ENCODE measurements at places on chromosomes 6 and 20.

GRCh38 chr20:17783671-17784070, 83.9 kb downstream of the BANF2 start:
- DNase-seq, result no peak

GRCh38 chr20:46330072-46330763, 21.9 kb upstream of the CDH22 start:
- DNase-seq, result peak; percentile 43

GRCh38 chr6:67694127-67694526, 941.0 kb upstream of the ADGRB3 start:
- no peak for DNase-seq

- no peak for DNase-seq
Measured at GRCh38 chr20:10078403-10078802, 43.6 kb downstream of the ANKEF1 start.

DNA sequence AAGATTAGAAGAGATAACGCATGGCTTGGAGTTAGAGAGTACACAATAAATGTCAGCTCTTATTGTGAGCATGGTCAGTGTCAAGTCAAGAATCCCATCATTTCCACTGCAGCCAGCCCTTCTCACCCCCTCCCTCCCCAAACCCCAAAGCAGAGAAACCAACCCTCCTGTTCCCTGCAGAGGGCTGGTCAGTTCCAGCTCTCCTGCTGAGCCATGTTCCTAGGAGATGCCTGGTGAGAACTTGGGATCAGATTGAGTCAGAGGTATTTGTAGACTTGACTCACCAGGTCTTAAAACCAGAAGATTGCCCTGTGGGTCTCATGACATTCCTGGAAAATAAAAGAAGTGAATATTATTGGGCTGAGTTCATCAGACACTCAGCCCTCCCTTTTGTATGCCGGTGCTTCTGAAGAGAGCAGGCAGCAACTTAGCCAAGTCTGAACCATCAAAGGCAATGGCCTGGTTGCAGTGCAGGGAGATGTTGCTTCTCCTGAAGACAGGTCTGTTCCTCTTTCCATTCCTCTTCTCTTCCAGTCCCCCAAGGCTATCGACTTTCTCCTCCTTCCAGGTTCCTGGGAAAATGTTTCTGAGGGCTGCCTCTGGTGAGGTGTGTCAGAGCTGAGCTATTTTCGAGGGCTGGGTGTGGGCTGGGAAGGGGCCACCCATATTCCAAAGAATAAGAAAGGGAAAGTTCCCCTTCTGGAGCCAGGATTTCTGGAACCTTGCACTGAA, 278.2 kb upstream of the SUPT3H start:
- no peak for DNase-seq

DNA sequence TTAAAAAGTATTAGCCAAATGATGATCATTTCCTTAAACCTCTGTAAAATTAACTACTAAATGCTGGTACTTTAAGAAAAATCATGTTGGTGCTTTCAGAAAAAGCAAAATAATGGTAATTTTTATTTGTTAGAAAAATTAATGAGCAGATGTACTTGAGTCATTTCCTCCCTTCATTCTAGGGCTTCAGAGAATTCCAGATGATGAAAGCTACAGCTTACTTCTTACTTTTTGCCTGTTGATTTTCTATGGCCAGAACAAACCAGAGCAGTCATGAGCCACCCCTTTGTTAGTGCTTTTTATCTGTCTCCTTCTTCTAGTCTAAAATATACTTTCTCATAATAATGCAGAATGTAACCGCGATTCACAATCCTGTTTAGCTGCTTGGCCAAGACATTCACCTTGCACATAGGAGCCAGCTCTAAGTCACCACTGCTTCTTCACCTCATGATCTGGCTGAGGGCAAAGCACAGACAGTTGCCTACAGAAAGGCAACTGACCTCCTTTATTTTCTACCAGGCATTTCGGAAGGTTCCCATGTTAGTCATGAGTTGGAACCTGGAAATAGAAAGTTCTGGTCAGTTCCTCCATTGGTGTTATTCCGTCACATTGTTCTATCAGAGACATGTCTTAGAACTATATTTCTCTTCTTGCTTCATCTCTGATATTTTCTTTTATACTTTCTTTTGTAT, 43.5 kb upstream of the TINAG start:
- no peak for DNase-seq

- no peak for DNase-seq
Measured at GRCh38 chr6:89944826-89945407, 50.6 kb downstream of the GJA10 start.

- peak; percentile 68 for DNase-seq
Measured at GRCh38 chr6:26249957-26250697, 114.9 kb upstream of the BTN3A2 start.

DNA sequence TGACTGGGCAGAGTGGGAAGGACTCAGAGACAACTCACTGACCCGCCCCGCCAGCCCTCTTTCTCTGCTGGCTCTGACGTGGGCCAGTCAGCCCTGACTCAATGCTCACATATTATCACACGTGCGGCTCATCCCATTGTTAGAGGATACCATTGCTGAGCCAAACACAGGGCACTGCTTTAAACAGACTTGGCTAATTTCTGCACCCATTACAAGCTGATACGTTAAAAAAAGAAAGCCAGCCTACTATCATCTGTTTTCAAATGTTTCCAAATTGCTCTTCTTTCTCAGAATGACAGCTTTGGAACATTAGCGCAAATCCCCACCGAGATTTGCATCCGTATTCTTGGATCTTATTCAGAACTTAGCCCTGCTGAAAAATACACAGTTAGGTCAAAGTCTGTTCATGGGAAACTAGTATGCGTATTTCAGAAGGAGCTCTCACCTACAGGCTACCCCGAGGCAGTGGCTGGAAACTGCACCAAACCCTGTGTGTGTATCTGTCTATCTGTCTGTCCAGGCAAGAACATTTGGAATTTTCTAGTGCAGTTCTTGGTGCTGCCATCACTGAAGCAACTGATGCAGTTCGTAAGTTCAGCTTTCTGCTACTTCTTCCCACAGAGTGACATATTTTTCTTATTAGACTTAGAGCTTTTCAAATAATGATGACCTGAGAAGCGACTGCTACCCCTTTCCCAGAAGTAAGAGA, 32.8 kb downstream of the RAMACL start:
- DNase-seq, result no peak

DNA sequence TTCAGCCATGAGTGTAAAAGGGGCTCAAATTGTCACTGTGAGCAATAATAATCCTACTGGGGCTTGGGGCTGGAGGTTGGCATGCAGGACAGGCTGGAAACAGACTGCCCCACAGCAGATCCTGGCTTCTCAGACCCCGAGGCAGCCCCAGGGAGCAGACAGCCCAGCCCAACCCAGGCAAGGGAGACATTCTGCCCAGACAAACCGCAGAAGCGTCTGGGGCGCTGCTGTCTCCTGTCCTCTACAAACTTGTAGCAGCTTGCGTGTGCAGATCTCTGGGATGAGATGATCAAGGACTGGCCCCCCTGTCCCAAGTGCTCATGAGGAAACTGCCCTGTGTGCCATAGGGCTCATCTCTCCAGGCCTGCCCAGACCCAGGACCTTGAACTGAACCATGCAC, 84.6 kb downstream of the MAFB start:
- no peak for DNase-seq

- no peak for DNase-seq
Measured at GRCh38 chr20:57025261-57025660, 241.2 kb downstream of the BMP7 start.

DNA sequence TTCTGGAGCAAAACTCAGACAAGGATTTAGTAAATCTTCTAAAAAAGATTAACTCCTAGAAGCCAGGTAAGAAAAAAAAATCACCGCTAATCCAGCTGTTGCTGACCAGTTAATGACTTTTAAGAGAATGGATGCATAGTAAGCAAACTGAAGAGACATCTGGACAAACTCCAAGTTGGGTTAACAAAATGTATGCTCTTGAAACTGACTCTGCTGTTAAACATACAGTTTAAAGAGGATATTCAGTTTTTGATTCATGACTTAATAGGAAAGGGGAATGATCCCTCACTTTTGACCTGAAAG, 70.4 kb downstream of the PLAGL1 start:
- DNase-seq, result no peak

- no peak for DNase-seq
Measured at GRCh38 chr20:48684501-48685041, 143.2 kb downstream of the PREX1 start.

DNA sequence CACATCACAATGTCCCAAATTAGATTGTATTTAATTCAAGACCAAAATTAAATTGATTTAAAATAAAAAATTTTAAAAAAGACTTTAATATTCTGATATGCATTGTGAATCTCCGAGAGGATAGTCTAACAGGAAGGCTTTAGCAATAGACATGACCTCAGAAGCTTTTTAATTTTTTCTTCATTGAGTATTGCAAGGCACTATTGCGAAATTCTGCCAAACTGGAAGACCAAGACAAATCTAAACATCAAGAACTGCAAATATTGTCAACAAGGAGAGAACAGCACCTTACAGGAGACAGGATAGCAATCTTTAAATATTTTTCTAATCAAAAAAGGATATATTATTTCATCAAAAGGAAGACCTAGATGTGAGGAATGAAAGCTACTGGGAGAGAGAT, 56.9 kb downstream of the BMP5 start:
- DNase-seq, result no peak

DNA sequence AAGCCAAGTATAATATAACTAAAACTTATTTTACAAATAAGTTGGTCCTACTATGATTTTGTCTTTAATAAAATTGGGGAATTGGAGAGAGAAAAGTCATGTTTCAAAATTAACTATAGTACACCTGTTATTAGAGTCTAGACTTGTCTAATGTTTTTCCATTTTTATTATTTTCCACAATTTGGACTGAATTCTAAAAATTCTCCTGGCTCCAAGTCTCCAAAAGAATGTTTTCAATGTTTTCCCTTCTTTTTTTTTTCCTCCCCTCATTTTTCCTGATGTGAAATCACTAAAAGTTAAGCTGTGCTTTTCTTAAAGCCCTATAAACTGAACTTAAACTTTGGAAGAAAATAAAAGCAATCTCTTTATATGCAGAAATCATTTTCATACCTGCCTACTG, 11.3 kb downstream of the PTGIS start:
- no peak for DNase-seq

DNA sequence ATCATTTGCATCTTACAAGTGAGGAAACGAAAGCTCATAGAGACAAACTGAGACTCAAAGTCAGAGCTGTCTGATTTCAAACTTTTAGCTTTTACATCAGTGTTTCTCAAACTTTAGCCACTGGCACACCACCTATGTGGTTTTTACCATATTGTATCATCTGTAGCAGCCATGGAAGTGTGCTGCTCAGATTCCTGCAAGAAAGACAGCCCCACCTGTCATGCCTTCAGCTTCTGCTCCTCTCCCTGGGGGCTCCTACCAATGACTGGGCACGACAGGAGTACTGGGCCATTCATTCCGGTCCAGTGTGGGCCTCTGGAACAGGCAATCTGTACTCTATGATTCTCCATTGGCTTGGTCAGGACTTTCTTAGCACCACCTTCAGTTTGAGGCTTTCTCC, 87.0 kb downstream of the BCAS1 start:
- no peak for DNase-seq

DNA sequence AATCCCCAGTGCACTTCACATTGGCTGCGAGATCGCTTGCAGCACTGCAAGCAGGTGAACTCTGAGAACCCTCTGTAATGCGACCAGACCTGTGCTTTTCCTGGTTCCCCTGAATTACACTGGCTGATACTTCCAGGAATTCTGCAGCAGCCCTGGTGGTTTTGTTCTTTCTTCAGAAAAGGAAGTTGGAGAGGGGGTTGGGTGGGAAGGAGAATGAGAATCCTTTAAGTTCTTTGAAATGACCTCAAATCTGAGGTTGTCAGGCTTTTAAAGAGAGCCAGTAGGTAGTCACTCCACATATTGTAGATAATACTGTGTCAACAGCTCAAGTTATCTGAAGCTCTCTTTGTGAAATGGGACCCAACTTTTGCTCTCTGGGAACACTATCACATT, 62.4 kb downstream of the GCNT2 start:
- no peak for DNase-seq

GRCh38 chr6:84118191-84118590, 84.6 kb downstream of the MRAP2 start:
- no peak for DNase-seq

DNA sequence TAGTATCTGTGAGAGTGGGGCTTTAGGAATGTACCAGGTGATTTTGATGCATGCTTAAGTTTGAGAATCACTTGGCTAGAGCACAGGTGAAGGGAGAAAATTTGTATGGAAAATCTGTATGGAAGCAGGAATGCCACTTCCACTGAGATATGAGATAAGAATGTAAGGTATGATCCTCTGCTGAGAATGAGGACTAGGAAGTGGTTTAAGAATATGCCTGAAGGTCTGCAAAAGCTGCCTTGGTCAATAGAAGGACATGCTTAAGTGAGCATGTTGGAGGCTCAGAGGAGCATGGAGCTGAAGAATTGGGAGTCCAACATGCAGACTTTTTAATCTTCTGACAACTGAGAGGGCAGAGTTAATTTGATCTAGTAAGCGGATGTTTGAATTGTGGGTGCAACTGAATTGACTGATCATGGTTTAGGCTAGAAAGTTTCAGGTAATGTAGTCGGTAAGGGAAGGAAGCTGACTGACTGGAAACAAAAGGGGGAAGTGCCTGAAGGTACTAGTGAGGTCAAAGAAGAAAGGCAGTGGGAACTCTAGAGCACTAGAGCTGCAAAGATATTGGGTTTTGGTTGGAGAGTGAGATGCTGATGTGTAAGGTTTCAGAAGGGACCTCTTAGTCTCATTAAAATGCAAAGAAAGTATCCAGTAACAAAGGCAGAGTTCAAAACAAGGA, 28.6 kb upstream of the NOTCH4 start:
- DNase-seq, result no peak

DNA sequence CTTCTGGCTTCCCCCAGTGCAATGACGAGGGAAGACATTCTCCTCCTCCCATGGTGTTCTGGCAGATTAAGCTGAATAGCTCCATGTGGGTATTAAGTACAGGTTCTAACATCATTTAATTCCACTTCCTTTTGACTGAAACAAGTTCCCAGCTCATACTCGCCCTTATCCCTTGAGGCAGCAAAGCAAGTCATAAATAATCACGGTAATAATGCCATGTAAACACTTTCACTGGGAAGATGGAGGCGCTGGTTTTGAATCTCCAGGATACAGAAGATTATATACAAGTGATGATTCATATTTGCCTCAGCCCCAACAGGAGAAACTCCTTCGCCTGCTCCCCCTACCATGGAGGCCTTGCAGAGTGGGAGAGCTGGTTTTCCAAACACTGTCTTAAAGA, 141.3 kb downstream of the PXDC1 start:
- no peak for DNase-seq

- no peak for DNase-seq
Measured at GRCh38 chr6:331622-332521, 39.6 kb downstream of the DUSP22 start.

DNA sequence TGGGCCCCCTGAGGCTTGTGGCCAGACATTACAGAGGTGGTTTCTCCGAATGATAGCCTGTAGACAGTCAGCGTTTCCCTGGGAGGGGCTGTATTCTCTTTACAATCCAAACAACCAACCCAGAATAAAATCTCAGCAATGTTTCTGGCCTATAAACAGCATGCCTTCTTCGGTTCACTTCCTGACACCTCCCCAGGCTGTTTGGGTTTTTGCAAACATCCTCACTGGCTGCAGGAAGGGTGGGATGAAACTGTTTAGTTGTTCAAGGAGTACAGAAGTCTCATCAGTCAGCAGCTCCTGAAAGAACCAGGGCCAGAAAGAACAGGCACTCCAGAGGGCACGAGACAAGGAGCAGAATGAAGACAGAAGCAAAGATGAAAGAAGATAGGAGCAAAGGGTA, 350.0 kb downstream of the QKI start:
- no peak for DNase-seq

- DNase-seq, result peak; percentile 77
Measured at GRCh38 chr6:101393829-101394251, 332 bp downstream of the GRIK2 start.

Data from DMS79 (cell line).